Glomerular endothelial cell (primary cell): ENCODE measurements at places on chromosomes 2 and 18. TPM values are rescaled to one million over a fixed set of nuclear protein-coding genes. Genes with fewer than 3 reads are reported as not detected.

The BMP10 gene
- not detected in 2 replicates for total RNA-seq

The SERPINB11 gene
- not detected in 2 replicates for total RNA-seq

The RNF149 gene
- 66.2 and 75.6 TPM in 2 replicates for total RNA-seq

The KLF7 gene
- total RNA-seq, result 24.2 and 30.6 TPM in 2 replicates

The CCBE1 gene
- 9.0 and 9.5 TPM in 2 replicates for total RNA-seq

The LRRC30 gene
- not detected in 2 replicates for total RNA-seq

The MC4R gene
- total RNA-seq, result not detected in 2 replicates

The EML6 gene
- total RNA-seq, result 0.24 and 0.41 TPM in 2 replicates

The OSR1 gene
- 0.10 and 1.3 TPM in 2 replicates for total RNA-seq

The CRYGC gene
- total RNA-seq, result not detected in 2 replicates

The TANC1 gene
- total RNA-seq, result 80.0 and 103 TPM in 2 replicates
